ENCODE measurements at places on chromosomes 13 and 19. TPM values are rescaled to one million over a fixed set of nuclear protein-coding genes. Genes with fewer than 3 reads are reported as not detected.
A peak's percentile ranks its signal among the peaks of the same experiment; 100 is the strongest.

RXFP2 gene
- total RNA-seq: 0.48 TPM

SYCN gene
- not detected for total RNA-seq

NUDT15 gene
- total RNA-seq: 12.1 TPM

ZNF329 gene
- total RNA-seq: 6.9 TPM

RASIP1 gene
- 7.7 TPM for total RNA-seq

DNA sequence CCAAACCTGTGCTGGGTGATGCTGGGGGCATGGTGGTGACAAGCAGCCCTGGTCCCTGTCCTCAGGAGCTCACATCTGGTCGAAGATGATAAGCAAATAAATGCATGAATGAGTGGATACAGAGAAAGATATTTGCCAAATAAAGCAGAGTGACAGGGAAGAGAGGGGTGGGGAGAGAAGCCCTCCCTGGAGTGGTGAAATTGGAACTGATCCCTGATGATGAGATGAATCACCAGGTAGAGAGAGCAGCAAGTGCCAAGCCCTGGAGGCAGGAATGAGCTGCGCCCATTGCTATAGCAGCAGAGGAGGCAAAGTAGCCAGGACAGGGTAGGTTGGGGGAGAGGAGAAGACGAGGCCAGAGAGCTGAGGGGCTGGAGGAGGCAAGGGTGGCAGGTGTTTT is 13.7 kb downstream of the FXYD5 start:
- H3K4me1 ChIP-seq: no peaks in the 10 kb centered on the region
- no peaks in the 10 kb centered on the region for H3K27me3 ChIP-seq
- no peak for DNase-seq
- H3K4me3 ChIP-seq: no peak overlapping the region
- H3K36me3 ChIP-seq: no peaks in the 10 kb centered on the region

GRCh38 chr13:110220471-110220870 is 86.5 kb downstream of the COL4A1 start:
- no peaks in the 10 kb centered on the region for H3K4me1 ChIP-seq
- H3K36me3 ChIP-seq: no peaks in the 10 kb centered on the region

DNA sequence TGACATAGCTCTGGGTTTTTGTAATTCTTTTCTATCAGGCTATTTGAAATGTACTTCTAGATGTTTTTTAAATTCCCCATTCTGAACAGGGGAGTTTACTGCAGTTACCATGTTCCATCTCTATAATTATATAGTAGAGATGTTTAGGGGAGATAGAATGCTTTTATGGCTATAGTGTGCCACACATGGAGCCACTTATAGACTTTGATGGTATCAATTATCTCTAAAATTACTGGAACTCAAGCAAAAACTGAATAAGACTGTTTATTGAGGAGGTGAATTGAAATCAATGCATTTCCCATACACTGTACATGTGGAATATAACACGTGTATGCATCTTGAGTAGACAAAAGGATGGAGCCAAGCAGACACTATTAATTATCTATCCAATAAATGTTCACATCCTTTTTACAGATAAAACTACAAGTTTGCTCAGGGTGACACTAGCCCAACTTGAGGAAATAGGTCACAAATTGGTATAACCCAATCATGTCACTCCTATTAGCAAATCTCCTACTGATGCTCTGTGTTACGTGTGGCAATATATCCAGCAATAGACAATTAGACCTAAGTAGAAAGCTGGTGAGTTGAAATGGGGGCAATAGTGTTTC is 1882.6 kb downstream of the PCDH9 start:
- H3K27ac ChIP-seq: no peak overlapping the region
- no peaks in the 10 kb centered on the region for H3K4me1 ChIP-seq
- no peak overlapping the region for H3K4me3 ChIP-seq
- DNase-seq: no peak
- H3K27me3 ChIP-seq: no peaks in the 10 kb centered on the region

- no peaks in the 10 kb centered on the region for H3K36me3 ChIP-seq
- no peaks in the 10 kb centered on the region for H3K27me3 ChIP-seq
- DNase-seq: no peak
- no peaks in the 10 kb centered on the region for H3K4me1 ChIP-seq
- no peak overlapping the region for H3K4me3 ChIP-seq
- H3K27ac ChIP-seq: no peak overlapping the region
Measured at GRCh38 chr19:41619018-41619556, 7.8 kb downstream of the CEACAM4 start.

- no peaks in the 10 kb centered on the region for H3K36me3 ChIP-seq
- no peak for DNase-seq
- H3K27ac ChIP-seq: no peak overlapping the region
Measured at GRCh38 chr13:30757026-30757742, 21.8 kb downstream of the ALOX5AP start.

DNA sequence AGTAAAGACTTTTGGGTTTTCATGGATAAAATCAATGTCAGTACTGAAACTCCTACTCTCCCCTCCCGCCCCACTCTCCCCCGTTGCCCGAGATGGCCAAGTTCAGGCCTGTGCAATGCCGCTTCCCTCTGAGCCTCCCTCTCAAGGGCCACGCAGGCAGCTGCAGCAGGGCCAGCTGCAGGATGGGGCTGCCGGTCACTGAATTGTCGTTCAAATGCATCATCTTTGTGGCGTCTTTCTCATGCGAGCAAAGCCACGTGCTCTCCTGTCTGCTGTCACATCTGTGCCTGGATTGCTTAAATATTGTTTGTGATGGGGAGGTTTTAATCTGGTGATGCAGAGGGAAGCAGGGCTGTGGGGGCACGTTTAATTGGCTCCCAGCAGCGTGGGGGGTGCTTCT is 26.6 kb downstream of the SHISA2 start:
- no peaks in the 10 kb centered on the region for H3K4me1 ChIP-seq
- no peaks in the 10 kb centered on the region for H3K36me3 ChIP-seq
- no peak overlapping the region for H3K4me3 ChIP-seq
- no peak for DNase-seq
- H3K27ac ChIP-seq: no peak overlapping the region

- peaks cover 18% of the 10 kb centered on the region for H3K4me1 ChIP-seq
- H3K36me3 ChIP-seq: no peaks in the 10 kb centered on the region
- H3K27me3 ChIP-seq: no peaks in the 10 kb centered on the region
- H3K4me3 ChIP-seq: no peak overlapping the region
Measured at GRCh38 chr19:51694318-51695085, 1.4 kb downstream of the SPACA6 start.

DNA sequence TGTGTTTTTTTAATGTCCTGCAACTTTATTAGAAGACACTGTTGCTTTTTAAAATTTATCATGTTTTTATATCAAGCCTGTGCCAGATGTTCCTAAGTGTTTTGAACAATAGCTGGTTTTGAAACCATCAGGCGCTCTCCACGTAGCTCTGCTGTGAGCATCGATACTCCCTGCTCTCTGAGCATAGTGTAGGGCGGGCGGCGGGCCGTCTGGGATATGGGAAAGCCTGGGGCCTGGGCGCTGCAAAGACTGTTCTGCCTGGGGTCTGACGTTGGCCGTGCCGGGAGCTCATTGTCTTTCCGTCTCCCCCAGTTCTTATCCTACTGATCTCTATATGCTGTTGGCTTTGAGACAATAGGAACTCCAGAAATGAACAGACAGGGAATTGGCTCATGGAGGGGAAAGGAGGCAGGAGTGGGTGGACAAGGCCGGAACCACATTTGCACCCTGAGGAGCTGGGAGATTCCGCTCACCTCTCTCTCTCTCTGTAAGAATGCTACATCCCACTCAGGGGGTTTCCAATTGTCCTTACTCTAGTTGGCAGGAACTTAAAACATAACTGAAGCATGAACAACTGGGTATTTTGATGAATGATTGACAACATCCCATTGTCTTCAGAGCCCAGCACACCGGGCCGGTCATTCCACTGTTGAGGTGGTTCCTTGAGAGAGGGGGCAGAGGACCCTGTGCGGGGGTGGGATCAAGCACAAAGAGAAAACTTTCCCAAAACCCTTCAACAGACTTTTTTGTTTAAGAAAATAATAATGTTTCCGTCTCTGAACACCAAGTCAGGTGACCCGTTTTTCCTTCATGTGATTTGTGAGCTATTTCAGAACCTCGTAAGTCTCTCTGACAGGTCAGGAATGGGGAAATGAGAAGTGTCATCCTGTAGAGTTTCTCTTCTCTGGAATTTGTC is 64.7 kb downstream of the COL4A2 start:
- H3K27me3 ChIP-seq: no peaks in the 10 kb centered on the region
- DNase-seq: no peak
- H3K36me3 ChIP-seq: no peaks in the 10 kb centered on the region

GRCh38 chr13:110129539-110130186 is 177.3 kb downstream of the COL4A1 start:
- no peaks in the 10 kb centered on the region for H3K27me3 ChIP-seq
- DNase-seq: no peak
- no peak overlapping the region for H3K27ac ChIP-seq
- H3K4me1 ChIP-seq: peaks cover 3% of the 10 kb centered on the region
- no peak overlapping the region for H3K4me3 ChIP-seq

GRCh38 chr13:110405597-110406450 is 98.7 kb downstream of the COL4A2 start:
- DNase-seq: peak; percentile 11
- no peaks in the 10 kb centered on the region for H3K36me3 ChIP-seq
- no peaks in the 10 kb centered on the region for H3K4me1 ChIP-seq
- H3K27ac ChIP-seq: no peak overlapping the region
- no peak overlapping the region for H3K4me3 ChIP-seq

DNA sequence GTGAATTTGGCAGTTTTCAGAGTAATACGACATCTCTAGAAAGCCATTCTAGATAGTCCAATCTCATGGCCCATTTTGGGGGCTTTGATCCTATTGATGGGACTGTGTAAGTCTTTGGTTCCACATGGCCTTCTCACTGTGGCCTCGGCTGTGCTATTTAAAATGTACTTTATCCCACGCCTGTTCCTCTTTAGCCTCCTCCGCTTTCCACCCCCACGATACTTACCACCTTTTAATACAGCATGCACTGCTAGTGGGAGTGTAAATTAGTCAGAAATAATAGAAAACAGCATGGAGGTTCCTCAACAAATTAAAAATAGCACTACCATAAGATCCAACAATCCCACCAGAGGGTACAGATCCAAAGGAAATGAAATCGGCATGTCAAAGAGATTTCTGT is 28.3 kb upstream of the CEBPG start:
- no peaks in the 10 kb centered on the region for H3K27me3 ChIP-seq
- H3K36me3 ChIP-seq: no peaks in the 10 kb centered on the region
- H3K4me1 ChIP-seq: no peaks in the 10 kb centered on the region

GRCh38 chr13:114264886-114265611 is 16.4 kb upstream of the UPF3A start:
- DNase-seq: no peak
- H3K27ac ChIP-seq: no peak overlapping the region

DNA sequence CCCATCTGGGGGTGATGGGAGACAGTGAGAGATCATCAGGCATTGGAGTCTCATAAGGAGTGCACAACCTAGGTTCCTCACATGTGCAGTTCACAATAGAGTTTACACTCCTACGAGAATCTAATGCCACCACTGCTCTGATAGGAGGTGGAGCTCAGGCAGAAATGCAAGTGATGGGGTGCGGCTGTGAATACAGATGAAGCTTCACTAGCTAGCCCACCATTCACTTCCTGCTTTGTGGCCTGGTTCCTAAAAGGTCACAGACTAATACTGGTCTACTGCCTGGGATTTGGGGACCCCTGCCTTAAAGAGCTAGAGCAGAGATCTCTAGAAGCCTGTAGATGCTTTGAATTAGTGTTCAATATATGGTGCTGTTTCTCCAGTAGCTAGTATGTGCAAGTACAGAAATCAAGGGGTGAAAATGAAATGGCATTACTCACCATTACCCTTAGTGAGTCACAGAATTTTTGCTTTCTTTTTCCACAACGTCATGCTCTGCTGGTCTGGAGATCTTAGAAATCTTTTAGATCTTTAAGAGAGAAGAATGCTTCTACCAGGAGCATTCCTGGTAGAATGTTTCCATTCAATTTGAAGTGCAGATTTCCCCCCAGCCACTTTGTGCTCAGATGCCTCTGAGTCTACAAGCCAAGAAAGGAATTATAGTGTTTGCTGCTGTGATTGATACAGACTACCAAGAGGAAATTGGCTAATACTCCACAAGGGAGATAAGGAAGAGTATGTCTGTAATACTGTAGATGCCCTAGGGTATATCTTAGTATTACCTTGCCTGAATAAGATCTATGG is 2301.2 kb downstream of the PCDH9 start:
- no peaks in the 10 kb centered on the region for H3K36me3 ChIP-seq
- no peaks in the 10 kb centered on the region for H3K27me3 ChIP-seq
- no peaks in the 10 kb centered on the region for H3K4me1 ChIP-seq
- H3K27ac ChIP-seq: no peak overlapping the region

- no peaks in the 10 kb centered on the region for H3K4me1 ChIP-seq
- no peak for DNase-seq
- H3K27ac ChIP-seq: no peak overlapping the region
- no peak overlapping the region for H3K4me3 ChIP-seq
Measured at GRCh38 chr13:61294467-61295191, 121.0 kb downstream of the PCDH20 start.

GRCh38 chr19:41445575-41445974 is 2.6 kb downstream of the ERICH4 start:
- H3K4me1 ChIP-seq: no peaks in the 10 kb centered on the region
- DNase-seq: no peak
- no peak overlapping the region for H3K4me3 ChIP-seq
- no peaks in the 10 kb centered on the region for H3K27me3 ChIP-seq
- H3K27ac ChIP-seq: no peak overlapping the region

- H3K4me3 ChIP-seq: peak overlapping the region; percentile 32
- peak overlapping the region; percentile 17 for H3K27ac ChIP-seq
- H3K36me3 ChIP-seq: no peaks in the 10 kb centered on the region
- H3K27me3 ChIP-seq: no peaks in the 10 kb centered on the region
- DNase-seq: no peak
Measured at GRCh38 chr19:35310811-35311465, 18.0 kb upstream of the CD22 start.

GRCh38 chr19:19650331-19650730 is 6.9 kb upstream of the GMIP start:
- no peak overlapping the region for H3K27ac ChIP-seq
- peaks cover 27% of the 10 kb centered on the region for H3K36me3 ChIP-seq
- H3K4me1 ChIP-seq: no peaks in the 10 kb centered on the region
- no peak overlapping the region for H3K4me3 ChIP-seq
- no peak for DNase-seq

DNA sequence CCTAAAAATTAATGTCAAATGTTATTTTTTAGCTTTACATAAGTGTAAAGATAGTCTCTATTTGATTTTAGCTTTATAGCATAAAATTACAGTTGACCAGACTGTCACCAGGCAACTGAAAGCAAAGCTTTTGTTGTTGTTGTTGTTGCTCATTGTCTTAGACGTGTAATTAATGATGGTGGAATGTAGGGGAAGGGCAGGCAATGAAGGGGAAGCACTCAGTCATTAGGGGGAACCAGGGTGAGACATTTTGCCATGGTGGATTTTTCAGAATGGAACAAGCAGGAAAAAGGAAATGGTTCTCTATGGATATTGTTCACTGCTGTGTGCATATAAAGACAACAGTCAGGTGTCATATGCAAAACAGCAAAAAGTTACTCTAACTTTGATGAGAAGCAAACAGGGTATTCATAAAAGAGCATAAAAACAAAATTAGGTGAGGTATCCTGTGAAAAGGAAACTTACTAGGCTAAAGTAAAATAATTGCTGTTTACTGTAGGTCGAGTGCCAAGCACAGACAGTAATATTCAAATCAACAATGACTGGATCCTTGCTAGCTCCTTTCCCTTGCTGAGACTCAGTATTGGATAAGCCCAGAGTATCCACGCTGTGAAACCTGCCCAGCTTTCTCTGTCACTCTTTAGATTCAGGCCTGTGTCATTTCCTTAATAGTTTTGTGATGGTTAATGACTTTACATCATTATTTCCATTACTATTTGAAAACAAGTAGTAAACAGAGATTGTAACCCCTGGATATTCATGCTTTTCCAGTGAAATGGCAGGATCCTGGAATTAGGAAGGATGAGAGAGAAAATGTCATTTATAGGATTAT is 110.5 kb downstream of the LRCH1 start:
- no peak overlapping the region for H3K4me3 ChIP-seq
- peak overlapping the region; percentile 66 for H3K27ac ChIP-seq
- no peaks in the 10 kb centered on the region for H3K27me3 ChIP-seq
- H3K4me1 ChIP-seq: peaks cover 18% of the 10 kb centered on the region
- H3K36me3 ChIP-seq: no peaks in the 10 kb centered on the region
